ENCODE measurements at places on chromosomes 7 and 10.
A peak's percentile ranks its signal among the peaks of the same experiment; 100 is the strongest.

DNA sequence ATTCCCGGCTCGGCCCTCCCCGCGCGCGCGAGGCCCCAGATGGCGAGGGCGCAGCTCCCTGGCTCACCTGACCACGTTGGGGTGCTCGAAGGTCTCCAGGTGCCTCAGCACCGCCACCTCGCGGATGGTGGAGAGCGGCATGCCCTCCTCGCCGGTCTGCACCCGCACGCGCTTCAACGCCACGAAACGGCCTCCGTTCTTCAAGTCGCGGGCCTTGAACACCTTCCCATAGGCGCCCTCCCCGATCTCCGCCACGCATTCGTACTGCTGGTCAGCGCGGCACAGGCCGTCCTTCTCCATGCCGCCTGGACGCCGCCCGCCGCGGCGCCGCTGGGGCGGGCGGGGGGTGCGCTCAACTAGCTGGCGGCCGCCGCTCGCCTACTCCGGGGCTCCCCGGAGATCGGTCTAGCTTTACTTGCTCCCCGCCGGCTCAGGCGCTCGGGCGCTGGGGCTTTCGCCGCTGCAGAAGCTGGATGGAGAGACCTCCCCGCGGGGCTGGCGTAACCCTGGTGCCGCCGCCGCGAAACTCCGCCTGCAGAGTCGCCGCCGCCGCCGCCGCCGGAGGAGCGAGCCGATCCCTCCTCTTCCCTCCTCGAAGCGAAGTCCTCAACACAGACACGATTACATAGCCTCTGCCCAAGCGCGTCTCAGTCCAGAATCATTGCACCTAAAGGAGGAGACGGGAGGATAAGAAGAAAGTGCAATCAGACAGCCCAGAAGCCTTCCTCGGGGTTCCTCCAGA lies 3.2 kb downstream of the CDK6 start:
- peak; percentile 79 for DNase-seq

DNA sequence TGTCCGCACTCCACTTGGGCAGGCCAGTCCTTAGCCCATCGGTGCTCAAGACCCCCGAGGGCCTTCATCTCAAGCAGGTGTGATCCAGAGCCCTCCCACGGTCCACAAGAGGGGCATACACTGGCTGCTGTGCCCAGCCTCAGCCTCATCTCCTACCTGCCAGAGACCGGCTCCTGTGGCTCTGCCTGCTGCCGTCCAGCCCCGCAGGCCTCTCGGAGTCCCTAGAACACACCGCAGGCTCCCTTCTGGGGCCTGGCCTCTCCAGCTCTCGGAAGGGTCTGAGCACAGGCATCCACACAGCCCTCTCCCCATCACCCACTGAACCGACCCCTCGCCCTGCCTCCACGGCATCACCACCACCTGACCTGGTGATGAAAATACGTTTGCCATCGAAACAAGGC lies 147.4 kb downstream of the PRKAG2 start:
- DNase-seq, result no peak

GRCh38 chr7:65731562-65732035 lies 141.3 kb upstream of the VKORC1L1 start:
- DNase-seq, result no peak

DNA sequence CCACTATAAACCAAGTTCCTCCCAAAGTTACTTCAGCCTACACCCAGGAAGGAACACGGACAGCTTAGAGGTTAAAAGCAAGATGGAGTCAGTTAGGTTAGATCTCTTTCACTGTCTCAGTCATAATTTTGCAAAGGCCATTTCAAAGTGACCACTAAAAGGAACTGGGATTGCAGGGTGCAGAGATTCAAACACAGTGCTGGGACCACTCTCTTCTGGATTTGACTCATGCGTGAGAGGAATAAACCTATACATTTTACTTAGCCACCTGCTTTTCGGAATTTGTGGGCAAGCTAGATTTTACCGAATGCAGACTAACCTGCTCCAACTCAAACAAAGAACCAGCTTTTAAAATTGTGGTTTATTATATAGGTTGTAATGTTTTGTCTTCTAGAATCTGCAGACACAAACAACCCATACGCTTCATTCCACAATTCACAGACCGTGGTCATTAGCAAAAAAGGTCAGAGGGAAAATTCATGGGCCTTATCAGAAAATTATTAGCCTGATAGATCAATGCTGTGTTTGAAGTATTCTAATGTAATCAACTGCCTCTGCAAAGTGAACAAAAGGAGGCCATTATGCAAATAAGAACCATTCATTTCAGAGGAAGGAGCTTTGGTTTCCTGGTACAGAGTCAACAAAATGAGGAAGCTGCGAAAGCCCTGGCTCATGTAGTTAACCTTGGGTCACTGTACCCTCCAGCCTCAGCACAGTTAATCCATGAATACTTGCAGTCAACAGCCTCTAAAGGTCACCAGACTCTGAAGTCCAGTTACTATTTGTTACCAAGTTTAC lies 342.7 kb upstream of the KLF6 start:
- DNase-seq, result no peak

- no peak for DNase-seq
These were observed 206.0 kb upstream of the MDFIC start for GRCh38 chr7:114715907-114716306.

- no peak for DNase-seq
These were observed 125.1 kb upstream of the RAB11FIP2 start for GRCh38 chr10:118171861-118172260.

GRCh38 chr7:117472335-117472734 lies 7.5 kb upstream of the CFTR start:
- no peak for DNase-seq

- DNase-seq, result no peak
These were observed 46.1 kb upstream of the MTPN start for GRCh38 chr7:136023134-136023869.

DNA sequence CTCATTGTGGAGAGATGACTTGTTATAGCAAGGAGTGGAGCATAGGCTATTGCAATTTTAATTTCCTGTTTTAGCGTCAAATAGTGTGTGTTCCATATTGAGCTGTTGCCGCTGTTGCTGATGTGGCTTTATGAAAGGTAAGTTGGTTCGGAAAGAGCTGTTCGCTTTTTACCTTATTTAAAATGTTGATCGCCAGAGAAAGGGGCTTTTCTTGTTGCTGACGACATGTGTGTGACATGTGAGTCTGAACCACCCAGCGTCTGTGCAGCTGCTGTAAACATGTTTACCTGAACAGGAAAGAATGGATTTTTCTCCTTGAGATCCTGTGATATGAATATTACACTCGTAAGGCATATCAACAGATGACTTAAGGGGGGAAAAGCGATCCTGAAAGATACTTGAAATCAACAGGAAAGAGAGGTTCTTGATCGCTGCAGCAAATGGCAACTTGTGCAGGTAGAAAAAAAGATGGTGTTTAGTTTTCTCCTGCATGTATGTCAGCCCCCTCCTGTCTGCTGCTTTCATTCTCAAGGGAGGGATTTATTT lies 2.5 kb downstream of the ZEB1 start:
- no peak for DNase-seq

GRCh38 chr10:29646238-29646902 lies 11.6 kb upstream of the SVIL start:
- DNase-seq, result no peak

DNA sequence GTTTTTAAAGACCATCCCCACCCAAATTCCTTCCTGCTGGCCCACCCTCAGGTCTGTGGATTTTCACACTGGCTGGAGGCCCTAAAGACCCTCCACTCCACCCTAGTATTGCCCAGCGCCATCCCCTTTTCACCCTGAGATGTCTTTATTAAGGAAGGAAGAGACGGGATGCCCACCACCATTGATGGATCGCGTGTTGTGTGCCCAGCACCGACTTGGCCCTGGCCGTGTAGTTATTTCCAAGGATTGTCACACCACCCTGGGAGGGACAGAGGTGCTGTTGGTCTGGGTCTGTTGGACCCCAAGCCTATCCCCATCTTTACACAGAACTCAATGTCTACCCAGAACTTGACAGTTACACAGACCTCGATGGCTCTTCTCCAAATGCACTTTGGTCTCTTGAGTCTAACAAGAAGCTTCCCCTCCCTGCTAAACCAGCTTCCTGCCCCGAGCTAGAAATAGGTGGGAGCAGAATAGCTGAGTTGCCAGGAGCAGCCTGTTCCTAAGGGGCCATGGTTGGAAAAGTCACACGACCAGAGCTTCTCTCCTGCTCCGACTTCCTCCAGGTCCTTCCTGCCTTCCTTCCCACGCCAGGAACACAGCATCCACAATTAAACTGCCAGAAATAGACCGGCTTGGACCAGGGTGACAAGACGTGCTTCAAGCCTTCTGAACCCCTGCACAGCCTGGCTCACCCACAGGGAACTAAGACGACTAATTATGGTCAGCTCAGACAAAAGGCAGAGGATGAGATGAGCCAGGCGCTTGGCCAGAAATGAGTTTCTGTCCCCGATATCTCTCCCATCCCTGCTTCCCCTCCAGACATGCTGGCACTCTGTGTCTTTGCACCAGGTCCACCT lies 139.5 kb upstream of the CHST15 start:
- DNase-seq, result peak; percentile 31

DNA sequence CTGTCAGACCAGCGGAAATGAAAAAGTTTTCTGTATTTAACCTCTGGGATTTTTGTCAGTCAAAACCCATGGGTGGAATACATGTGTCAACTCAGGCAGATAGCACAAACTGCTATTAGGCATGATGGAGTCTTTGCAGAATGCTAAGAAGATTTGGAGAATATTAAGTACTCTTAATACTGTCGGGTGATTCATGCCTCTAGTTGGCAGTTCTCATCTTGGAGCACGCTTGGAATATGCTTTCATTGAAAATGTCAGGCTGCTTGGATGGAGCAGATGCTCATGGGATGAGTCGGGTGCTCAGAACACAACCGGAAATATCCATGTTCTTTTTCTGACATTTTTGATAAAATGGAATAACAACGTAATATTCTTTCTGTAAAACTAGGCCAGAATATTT lies 27.6 kb upstream of the PRKG1 start:
- DNase-seq, result no peak

- no peak for DNase-seq
These were observed 461.1 kb upstream of the FOXK1 start for GRCh38 chr7:4221043-4221442.

GRCh38 chr10:123558651-123559050 lies 107.5 kb upstream of the GPR26 start:
- no peak for DNase-seq

DNA sequence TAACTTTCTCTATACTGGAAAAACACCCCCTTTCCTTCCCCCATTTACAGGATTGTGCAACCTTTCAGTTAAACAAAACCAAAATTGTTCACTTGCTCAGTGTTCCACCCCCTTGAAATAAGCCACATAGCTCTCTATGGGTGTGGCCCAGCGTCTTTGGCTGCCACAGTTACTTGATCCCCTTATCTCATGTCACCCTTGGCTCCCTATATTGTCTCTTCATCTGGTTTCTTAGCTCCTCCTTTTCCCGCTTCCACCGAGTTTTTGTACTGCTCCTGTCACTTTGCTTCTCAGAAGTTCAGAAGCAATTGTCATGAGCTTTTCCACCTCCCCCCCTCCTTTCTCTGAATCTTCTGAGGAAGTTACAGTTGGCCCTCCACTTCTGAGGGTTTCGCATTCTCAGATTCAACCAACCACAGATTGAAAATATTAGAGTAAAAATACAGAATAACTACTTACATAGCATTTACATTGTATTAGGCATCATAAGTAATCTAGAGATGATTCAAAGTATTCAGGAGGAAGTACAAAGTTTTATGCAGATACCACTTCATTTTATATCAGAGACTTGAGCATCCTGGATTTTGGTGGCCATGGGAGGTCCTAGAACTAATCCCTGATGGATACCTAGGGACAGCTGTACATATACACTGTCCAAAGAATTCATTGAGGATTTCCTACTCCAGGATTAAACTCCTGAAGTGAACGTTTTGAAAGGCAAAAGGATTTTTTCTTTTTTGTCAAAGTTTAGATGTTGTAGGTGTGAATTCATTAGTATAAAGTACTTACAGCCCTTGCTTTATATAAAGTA lies 60.4 kb downstream of the ADD3 start:
- peak; percentile 26 for DNase-seq
